ENCODE measurements at places on chromosomes 3 and 15.

DNA sequence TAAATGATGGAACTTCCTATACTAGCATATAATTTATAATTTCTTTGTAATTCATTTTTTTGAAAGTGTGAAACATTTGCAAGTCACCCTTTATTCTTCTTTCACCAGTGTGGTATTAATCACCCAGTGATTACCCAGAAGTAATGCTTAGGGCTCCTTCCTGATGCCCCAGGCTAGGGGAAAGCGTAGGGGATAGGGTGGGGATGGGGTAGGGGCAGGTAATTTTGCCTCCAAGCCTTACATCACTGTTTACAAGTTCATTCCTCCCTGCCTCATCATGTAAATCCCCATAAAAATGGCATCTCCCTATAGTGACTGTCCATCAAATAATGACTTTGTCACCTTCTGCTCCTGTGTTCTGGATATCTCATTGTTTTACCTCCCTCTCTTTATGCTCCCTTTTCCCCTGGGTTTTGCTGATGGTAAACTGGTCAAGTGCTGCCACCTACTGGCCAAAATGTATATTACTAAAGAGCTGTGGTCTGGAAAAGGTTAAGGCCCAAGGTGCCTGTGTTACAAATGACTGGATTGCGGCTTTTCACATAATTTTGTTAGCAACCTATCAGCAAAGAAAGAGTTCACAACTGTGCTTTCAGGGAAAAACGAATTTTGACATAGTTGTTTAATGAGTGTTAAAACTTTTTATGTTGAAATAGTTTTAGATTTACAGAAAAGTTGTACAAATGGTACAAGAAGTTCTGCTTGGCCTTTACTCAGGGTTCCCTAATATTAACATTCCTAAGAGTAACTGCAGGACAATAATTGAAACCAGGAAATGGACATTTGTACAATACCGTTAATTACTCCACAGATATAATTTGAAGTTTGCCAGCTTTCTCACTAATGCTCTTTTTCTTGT, 54.7 kb downstream of the ONECUT1 start:
- DNase-seq, result no peak

GRCh38 chr3:12135029-12135657, 23.6 kb downstream of the TIMP4 start:
- DNase-seq, result no peak

DNA sequence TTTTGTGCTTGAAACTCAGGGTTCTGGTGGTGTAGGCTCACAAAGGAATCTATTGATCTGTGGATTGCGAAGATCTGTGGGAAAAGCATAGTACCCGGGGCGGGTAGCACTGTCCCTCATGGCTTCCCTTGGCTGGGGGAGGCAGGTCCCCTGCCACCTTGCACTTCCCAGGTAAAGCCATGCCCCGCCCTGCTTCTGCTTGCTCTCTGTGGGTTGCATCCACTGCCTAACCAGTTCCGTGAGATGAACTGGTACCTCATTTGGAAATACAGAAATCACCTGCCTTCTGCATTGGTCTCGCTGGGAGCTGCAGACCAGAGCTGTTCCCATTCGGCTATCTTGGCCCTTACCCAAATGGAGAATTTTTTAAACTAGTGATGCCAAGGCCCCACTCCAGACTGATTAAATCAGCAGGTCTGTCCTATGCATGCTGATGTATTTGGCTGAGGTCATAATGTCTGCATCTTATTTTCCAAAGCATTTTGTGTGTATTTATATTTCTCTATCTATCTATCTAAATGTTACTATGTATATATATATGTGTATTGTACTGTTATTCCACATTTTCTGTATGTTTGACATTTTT, 65.5 kb upstream of the SLC7A14 start:
- DNase-seq, result no peak

- DNase-seq, result no peak
Observed at GRCh38 chr3:129424185-129424841, 4.1 kb downstream of the EFCAB12 start.

DNA sequence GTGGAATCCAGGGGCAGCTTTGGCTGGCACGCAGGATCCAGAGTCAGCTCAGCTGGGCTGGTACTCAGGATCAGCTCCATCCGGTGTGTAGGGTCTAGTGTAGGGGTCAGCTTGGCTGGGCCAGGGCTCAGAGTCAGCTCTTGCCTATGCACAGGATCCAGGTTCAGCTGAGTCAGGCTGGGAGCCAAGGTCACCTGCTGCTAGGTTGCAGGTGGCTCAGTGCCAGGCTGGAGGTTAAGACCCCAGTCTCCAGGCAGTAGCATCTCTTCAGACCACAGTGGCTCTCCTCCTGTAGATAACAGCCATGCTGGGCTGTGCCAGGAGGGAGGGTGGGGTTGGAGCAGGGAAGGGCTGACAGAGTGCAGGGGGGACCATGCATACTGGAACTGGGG, 1.8 kb downstream of the HYAL3 start:
- no peak for DNase-seq

- peak; percentile 82 for DNase-seq
Observed at GRCh38 chr3:79019137-79019923, 748.5 kb downstream of the ROBO1 start.

- DNase-seq, result no peak
Observed at GRCh38 chr3:140341817-140342403, 336.0 kb upstream of the TRIM42 start.

DNA sequence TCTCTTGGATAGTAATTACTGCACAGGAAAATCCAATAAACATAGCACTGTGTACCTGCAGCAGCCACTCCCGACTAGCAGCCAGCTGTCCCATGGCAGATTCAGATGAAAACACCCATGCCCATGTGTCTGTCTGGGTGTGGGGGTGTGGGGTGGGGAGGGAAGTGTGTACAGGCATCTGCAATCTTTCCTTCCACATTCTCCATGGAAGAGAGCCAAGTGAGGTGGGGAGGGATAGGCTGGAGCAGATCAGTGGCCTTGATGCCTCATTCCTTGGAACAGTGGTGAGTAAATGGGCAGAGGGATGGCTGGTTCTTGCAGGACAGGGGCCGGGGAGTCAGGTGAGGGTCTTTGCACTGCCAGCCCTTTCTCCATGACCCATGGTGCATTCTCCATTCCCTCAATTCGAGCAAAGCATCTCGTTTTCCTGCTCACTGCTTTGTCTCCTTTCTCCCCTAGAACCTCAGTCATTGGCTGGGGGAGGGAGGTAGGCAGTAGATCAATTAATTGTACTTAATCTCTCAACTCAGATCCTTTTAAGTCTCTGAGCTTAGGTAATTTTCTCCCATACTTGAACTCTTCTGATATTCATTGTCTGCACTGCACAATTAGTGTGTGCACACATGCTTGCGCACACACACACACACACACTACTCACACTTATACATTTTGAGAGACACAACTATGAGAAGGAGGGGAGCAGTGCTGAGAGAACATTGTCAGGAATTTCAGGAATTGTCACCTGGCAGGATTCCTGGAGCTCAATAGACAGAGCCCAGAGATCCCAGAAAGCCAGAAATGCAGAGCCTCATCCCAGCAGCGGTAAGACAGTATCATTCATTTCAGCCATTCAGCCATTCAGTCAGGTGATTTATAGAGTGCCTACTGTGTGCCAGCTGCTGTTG, 31.9 kb downstream of the PDIA5 start:
- no peak for DNase-seq

- DNase-seq, result no peak
Observed at GRCh38 chr3:153087595-153088566, 74.1 kb upstream of the RAP2B start.

- DNase-seq, result no peak
Observed at GRCh38 chr3:14333215-14333614, 69.2 kb upstream of the SLC6A6 start.

GRCh38 chr15:50137330-50137761, 18.3 kb upstream of the ATP8B4 start:
- DNase-seq, result no peak

GRCh38 chr3:49497606-49498005, 27.5 kb downstream of the DAG1 start:
- no peak for DNase-seq

DNA sequence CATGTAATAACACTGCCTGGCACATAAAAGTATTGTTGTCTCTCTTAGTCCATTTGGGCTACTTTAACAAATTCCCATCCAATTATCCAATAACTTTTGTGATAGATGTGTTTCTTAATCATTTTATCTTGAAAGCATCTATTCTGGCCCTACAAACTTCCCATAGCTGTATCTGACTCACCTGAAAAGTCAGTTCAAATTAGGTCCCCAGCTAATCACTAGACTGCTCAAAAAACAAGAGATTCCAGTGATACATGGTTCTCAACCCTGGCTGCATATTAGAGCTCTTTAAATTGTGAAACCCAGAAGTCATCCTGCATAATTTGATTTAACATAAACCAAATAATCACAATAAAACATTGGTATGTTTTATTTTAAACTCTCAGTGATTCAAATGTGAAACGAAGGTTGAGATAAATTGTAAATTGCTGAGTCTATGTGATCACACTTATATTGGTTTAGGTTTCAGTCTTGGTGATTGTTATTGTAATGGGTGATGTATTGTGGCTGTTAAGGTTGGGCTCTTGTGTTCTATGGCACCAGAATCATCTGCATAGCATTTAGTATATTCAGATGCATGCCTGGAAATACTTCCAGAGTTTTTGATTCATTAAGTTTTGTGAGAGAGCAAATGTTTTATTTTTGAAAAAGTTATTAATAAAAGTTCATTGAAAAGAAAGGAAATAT, 268.9 kb upstream of the KCNMB2 start:
- no peak for DNase-seq

GRCh38 chr3:123025642-123026521, 1.7 kb downstream of the SEMA5B start:
- DNase-seq, result no peak

- peak; percentile 54 for DNase-seq
Observed at GRCh38 chr3:160003520-160004128, 15.0 kb downstream of the IL12A start.

DNA sequence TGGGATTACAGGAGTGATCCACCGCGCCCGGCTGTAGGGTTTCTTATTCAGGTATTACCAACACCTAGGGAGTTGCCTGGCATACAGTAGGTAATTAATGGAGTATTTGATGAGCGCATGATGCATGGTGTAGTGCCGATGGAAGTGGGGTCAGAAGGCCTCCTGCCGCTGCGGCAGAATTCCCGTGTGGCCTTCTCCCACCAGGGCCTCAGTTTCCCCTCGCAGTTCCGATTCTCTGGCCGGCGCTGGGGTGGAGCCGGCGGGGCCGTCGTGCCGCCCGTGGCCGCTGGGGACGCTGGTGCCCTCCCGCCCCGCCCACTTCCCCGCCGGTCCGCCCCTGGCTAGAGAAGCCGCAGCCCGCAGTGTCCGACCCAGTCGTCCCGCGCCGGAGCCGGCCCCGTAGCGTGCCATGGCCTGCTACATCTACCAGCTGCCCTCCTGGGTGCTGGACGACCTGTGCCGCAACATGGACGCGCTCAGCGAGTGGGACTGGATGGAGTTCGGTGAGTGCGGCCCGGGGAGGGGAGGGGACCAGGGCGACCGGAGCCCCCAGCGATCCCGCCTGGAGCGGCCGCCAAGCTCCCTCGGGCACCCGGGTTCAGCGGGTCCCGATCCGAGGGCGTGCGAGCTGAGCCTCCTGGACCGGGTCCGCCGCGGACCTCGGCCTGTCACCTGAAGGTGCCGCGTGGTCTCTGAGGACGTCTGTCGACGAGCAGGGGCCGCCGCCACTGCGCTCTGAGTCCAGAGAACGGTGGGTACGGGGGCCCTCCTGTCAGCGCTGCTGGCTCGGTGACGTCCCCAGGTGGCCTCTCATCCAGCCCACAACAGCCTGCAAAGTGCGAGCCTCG, at the start of gene IRAK2:
TSS of gene IRAK2 (plus strand) at position 374 of the 848 bp plus-strand sequence. CDS start at position 410, 36 bp downstream.
- DNase-seq, result peak; percentile 66

- DNase-seq, result no peak
Observed at GRCh38 chr3:30583973-30584372, 22.4 kb upstream of the TGFBR2 start.

- no peak for DNase-seq
Observed at GRCh38 chr15:72411544-72411943, 13.4 kb downstream of the TMEM202 start.

DNA sequence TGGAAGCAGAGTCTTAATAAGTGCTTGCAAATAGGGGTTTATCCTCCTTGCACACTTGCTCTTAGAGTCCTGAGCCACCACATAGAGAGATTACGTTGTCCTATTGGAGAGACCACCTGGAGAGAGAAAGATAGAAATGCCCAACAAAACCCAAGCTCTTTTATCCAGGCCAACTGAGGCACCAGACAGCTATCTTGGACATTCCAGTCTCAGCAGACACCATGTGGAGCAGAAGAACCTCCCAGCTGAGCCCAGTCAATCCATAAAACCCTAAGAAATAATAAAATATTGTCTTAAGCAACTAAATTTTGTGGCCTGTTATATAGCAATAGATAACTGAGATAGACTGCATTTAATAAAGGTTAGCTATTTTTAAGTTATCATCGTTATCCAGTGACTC, 105.7 kb upstream of the PFN2 start:
- DNase-seq, result no peak

DNA sequence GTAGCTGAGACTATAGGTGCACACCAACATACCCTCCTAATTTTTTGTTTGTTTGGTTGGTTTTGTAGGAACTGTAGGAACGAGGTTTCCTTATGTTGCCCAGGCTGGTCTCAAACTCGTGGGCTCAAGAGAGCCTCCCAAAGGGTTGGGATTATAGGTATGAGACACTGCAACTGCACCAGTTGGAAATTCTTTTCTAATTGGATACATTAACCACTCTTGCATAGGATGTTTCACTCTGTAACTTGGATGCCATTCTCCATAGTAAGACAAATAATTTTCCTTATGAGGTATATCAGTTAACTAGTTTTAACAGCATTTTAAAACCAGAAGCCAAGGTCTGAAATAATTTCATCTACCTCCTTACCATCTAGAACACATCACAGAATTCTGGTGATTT, 6.7 kb upstream of the ALCAM start:
- DNase-seq, result no peak

DNA sequence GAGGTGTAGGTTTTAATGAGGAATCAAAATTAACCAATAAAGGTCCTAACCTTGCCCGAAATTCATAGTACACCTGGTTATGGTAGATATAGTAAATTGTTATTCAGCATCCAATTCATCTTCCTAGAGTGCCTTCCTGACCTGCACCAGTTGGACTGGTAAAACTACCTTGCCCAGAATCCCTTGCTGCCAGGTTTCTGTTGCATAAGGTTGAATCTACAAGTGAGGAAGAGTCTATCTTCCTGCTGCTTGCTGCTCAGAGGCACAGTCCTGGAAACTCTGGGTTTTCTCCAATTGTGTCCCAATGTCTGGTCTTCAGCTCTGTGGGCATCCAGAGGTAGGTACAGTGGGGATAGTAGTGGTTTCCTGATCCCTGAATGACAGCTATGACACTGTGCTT, 17.3 kb downstream of the CCDC54 start:
- DNase-seq, result no peak

- DNase-seq, result no peak
Observed at GRCh38 chr3:12756635-12757034, 2.4 kb downstream of the TMEM40 start.

GRCh38 chr15:61974759-61975158, 85.5 kb downstream of the VPS13C start:
- no peak for DNase-seq

- no peak for DNase-seq
Observed at GRCh38 chr3:16514755-16515353, 1.4 kb upstream of the RFTN1 start.
